ENCODE measurements at places on chromosomes 6 and 20.

- DNase-seq: no peak
These were observed 151.5 kb upstream of the CENPW start for GRCh38 chr6:126188279-126188909.

GRCh38 chr6:52373151-52373690, 11.3 kb downstream of the PAQR8 start:
- DNase-seq: no peak

GRCh38 chr20:57814529-57814928, 104.7 kb upstream of the PMEPA1 start:
- DNase-seq: no peak

- no peak for DNase-seq
These were observed 12.2 kb upstream of the AKIRIN2 start for GRCh38 chr6:87714093-87714842.

DNA sequence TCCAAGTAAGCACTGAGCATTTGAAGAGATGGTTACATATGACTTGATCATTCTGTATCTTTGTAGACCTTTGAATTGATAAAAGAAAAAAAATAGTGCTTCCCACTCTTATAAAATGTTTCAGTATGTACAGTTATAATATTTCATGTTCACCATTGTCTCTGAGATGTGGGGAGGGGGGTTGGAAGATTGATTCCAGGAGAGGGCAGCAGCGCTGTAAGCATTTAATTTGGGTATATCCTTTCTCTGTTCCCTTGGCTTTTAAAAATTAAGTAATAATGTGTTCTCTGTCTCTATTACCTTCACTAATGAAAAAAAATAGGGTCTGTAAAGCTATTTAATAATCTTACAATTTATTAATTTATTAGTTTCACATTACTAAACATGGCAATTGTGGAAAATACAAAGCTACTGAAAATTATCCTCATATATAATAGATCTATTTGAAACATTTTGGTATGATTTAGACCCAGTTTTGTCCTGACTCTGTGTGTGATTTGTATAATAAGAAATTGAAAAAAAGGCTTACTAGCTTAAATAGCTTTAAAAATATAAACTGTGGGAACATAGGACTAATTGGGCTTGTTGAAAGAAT, 341.2 kb downstream of the CDKAL1 start:
- peak; percentile 24 for DNase-seq

- no peak for DNase-seq
These were observed 25.6 kb upstream of the SLPI start for GRCh38 chr20:45279992-45280391.

Measured in glutamatergic neuron (in vitro differentiated cells).